ENCODE measurements at places on chromosomes 6 and 20. TPM values are rescaled to one million over a fixed set of nuclear protein-coding genes. Genes with fewer than 3 reads are reported as not detected.
A peak's percentile ranks its signal among the peaks of the same experiment; 100 is the strongest.

WFDC12 gene
- total RNA-seq: not detected

BPIFA1 gene
- total RNA-seq: not detected

OPN5 gene
- total RNA-seq: not detected

KIFC1 gene
- total RNA-seq: 117 TPM

TCP11 gene
- total RNA-seq: not detected

SNPH gene
- total RNA-seq: 9.7 TPM

ACOT13 gene
- 20.6 TPM for total RNA-seq

UFL1 gene
- total RNA-seq: 23.7 TPM

MUC21 gene
- not detected for total RNA-seq

GMPR gene
- 11.0 TPM for total RNA-seq

KCNG1 gene
- total RNA-seq: not detected

MEI4 gene
- not detected for total RNA-seq

RHAG gene
- total RNA-seq: not detected

DNA sequence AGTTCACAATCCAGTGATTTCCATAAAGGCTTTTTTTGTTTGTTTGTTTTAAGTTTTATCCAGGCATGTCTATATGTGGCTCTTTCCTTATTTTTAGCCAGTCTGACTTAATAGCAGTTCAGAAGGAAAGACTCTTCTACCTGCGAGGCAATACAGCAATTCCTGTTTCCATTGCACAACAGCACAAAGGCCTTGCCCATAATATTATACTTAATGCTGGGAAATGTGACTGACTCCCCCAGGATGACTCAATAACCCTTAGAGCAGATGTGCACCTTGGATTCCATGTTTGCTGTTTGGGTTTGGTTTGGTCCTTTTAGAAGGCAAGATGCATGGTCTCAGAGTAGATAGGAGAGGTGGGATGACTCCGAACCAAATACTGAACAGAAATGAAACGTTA is 184.1 kb downstream of the MTFR2 start:
- no peaks in the 10 kb centered on the region for H3K36me3 ChIP-seq
- no peak overlapping the region for H3K4me3 ChIP-seq
- H3K27me3 ChIP-seq: peaks cover 16% of the 10 kb centered on the region

DNA sequence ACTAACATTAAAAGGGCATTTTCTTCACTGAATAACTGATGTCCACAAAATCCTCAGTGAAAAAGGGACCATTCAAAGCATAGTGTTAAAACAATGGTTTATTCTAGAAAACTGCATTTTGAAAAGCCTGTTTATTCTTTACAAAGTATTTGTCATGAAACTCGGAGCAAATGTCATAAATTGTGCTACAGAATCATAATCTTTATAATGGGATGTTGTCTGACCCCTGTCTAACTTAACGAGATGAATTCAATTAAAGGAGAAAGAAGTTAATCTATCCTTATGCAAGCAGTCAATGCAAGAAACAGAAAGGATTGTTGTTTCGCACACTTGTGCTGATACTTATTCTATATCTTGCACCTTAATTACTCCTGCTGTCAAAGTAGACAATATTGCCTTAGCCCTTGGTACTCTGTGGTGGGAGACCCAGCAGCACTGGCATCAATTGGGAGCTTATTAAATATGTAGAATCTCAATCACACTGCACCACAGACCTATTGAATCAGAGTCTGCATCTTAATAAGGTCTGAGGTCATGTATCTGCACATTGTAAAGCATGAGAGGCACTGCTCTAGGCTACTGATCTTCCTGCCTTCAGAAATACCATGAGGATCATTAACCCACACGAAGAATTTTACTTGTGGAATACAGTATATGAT is 708.3 kb downstream of the HDGFL1 start:
- no peaks in the 10 kb centered on the region for H3K36me3 ChIP-seq
- no peaks in the 10 kb centered on the region for H3K4me1 ChIP-seq
- H3K27ac ChIP-seq: no peak overlapping the region

GRCh38 chr6:137754866-137755265 is 112.2 kb upstream of the TNFAIP3 start:
- H3K36me3 ChIP-seq: peaks cover 3% of the 10 kb centered on the region
- H3K27me3 ChIP-seq: peaks cover 8% of the 10 kb centered on the region
- peaks cover 14% of the 10 kb centered on the region for H3K4me1 ChIP-seq

GRCh38 chr6:137227871-137228302 is 8.7 kb upstream of the IFNGR1 start:
- DNase-seq: no peak
- H3K27me3 ChIP-seq: peaks cover 10% of the 10 kb centered on the region
- peaks cover 4% of the 10 kb centered on the region for H3K36me3 ChIP-seq
- no peak overlapping the region for H3K27ac ChIP-seq
- H3K4me3 ChIP-seq: no peak overlapping the region
- H3K4me1 ChIP-seq: peaks cover 60% of the 10 kb centered on the region

DNA sequence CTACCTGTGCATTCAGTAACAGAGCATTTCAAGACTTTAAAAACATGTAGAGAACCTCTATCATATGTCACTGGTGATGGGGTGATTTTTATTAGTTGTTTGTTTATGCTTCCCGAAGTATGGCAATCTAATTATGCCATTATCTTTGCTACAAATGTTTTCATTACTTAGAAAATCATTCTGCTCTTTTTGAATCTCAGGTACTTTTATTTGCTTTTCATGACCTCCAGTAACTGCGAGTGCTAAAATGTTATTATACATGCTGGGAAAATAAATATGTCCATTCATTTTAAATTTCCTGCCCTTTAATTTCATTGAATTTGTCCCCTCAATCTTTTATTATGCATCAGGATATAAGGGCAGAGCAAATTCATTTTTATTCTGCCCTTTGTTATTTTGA is 515.7 kb downstream of the NKAIN2 start:
- no peaks in the 10 kb centered on the region for H3K27me3 ChIP-seq
- DNase-seq: no peak
- H3K27ac ChIP-seq: no peak overlapping the region
- H3K36me3 ChIP-seq: no peaks in the 10 kb centered on the region

GRCh38 chr20:33589059-33589458 is 73.1 kb upstream of the C20orf144 start:
- no peaks in the 10 kb centered on the region for H3K27me3 ChIP-seq
- no peak overlapping the region for H3K27ac ChIP-seq
- H3K4me3 ChIP-seq: no peak overlapping the region
- DNase-seq: no peak
- H3K4me1 ChIP-seq: peaks cover 4% of the 10 kb centered on the region
- no peaks in the 10 kb centered on the region for H3K36me3 ChIP-seq

DNA sequence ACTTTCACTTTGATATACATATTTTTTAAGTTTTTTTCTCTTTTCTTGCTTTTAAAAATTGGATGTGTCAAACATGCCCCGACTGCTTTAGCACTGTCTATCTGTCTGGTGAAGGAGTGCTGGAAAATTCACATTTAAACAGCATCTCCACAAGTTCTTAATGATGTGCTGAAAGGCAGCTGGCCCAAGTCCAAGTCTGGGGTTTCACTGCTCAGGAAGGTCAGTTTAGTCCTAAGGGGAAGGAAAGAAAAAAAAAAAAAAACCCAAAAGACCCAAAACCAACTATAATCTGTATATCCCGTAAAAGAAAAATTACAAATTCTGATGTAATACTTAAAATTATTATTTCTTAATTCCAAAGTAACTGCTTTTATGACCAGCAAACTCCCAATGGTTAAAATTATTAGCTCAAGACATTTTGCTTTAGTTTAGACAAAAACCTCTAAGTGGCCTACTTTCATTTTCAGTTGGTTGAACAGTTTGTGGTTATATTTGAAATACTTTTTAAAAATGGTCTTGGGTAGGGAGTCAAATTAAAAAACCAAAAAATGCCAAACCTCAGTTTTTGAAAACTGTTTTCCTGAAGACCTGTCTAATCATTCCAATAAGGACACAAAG is 79.5 kb upstream of the PREP start:
- peak overlapping the region; percentile 66 for H3K27ac ChIP-seq
- H3K4me3 ChIP-seq: peak overlapping the region; percentile 16
- peaks cover 22% of the 10 kb centered on the region for H3K4me1 ChIP-seq
- DNase-seq: no peak

GRCh38 chr20:33789109-33789857 is 21.9 kb upstream of the CHMP4B start:
- no peak overlapping the region for H3K27ac ChIP-seq
- DNase-seq: no peak
- no peak overlapping the region for H3K4me3 ChIP-seq
- H3K4me1 ChIP-seq: peaks cover 16% of the 10 kb centered on the region
- H3K27me3 ChIP-seq: no peaks in the 10 kb centered on the region
- H3K36me3 ChIP-seq: no peaks in the 10 kb centered on the region

GRCh38 chr6:110784610-110784979 is 30.7 kb downstream of the CDK19 start:
- peaks cover 24% of the 10 kb centered on the region for H3K4me1 ChIP-seq
- DNase-seq: no peak
- H3K4me3 ChIP-seq: no peak overlapping the region
- H3K36me3 ChIP-seq: peaks cover 36% of the 10 kb centered on the region
- no peaks in the 10 kb centered on the region for H3K27me3 ChIP-seq
- no peak overlapping the region for H3K27ac ChIP-seq

GRCh38 chr20:55893031-55893430 is 112.3 kb downstream of the CBLN4 start:
- no peak overlapping the region for H3K27ac ChIP-seq
- no peaks in the 10 kb centered on the region for H3K36me3 ChIP-seq
- H3K4me1 ChIP-seq: no peaks in the 10 kb centered on the region
- no peaks in the 10 kb centered on the region for H3K27me3 ChIP-seq

DNA sequence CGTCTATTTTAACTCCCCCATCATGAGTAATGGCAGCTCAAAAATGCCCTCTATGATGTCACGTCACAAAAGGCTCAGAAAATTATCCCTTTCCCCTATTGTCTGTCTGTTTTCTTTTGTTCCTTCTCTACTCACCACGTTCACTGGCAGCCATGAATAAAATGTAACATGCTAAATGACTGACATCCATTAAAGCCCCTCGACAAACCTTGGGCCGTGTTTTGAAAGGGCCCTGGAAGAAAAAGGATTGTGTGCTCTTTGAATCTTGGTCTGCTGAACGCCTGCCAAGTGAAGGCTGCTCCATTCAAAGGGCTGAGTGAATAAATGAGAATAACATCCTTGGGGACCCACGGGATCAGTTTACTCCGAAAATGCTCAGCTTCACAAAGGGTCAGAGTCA is 118.7 kb downstream of the RPS12 start:
- peaks cover 37% of the 10 kb centered on the region for H3K27me3 ChIP-seq
- no peak overlapping the region for H3K27ac ChIP-seq
- H3K4me1 ChIP-seq: peaks cover 2% of the 10 kb centered on the region
- DNase-seq: no peak
- H3K36me3 ChIP-seq: no peaks in the 10 kb centered on the region
- H3K4me3 ChIP-seq: no peak overlapping the region

DNA sequence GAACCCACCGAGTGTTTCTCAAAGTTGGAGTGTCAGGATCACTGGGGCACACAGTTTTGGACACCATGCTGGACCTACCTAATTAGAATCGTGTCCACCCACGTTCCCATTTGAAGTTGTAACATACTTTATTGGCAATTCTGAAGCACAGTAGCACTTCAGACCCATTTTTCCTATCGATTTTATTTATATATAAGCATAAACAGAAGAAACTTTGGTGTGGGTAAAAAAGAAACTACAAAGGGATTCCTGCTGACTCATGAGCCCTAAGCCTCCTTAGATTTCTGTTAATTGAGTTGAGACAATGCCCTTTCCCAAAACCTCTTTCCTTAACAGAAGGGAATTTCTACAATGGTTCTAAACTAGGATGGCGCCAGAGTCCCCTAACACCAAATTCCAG is 398.0 kb downstream of the CDKAL1 start:
- H3K4me3 ChIP-seq: no peak overlapping the region
- no peak for DNase-seq
- peaks cover 6% of the 10 kb centered on the region for H3K36me3 ChIP-seq
- H3K4me1 ChIP-seq: no peaks in the 10 kb centered on the region
- H3K27me3 ChIP-seq: no peaks in the 10 kb centered on the region

GRCh38 chr6:105212587-105212986 is 32.8 kb upstream of the POPDC3 start:
- no peaks in the 10 kb centered on the region for H3K36me3 ChIP-seq
- no peak overlapping the region for H3K27ac ChIP-seq
- H3K4me1 ChIP-seq: no peaks in the 10 kb centered on the region
- DNase-seq: no peak

GRCh38 chr6:163711615-163712565 is 297.4 kb downstream of the QKI start:
- no peaks in the 10 kb centered on the region for H3K36me3 ChIP-seq
- no peak overlapping the region for H3K27ac ChIP-seq
- H3K4me1 ChIP-seq: peaks cover 6% of the 10 kb centered on the region

DNA sequence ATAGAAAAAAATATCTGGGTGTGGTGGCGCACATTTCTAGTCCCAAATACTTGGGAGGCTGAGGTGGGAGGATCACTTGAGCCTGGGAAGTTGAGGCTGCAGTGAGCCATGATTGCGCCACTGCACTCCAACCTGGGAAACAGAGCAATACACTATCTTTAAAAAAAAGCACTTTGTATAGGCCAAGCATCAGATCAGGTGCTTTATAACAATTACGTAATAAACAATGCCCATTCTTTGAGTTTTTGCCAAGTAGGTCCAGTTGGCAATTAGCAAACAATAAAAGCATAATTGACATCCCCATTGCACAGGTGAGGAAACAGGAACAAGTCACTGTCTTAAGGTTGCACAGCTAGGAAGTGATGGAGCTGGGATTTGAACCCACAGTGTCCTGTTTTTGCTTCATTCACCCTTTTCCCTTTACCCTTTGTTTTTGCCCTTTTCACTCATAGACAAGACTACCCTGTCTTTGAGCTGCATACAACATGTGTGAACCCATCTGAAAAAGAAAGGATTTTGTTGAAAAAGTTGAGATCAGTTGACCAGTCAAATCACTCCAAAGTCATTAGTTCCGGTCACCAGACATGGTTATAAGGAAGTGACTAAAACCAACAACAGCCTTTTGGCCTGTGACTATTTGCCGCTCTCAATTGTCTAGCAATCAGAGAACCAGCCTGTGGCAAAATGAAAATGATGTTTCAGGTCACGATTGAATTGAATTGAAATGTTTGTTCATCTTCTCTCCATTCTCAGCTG is 303.6 kb downstream of the TFAP2C start:
- H3K27ac ChIP-seq: no peak overlapping the region
- no peaks in the 10 kb centered on the region for H3K4me1 ChIP-seq
- H3K36me3 ChIP-seq: no peaks in the 10 kb centered on the region
- no peak overlapping the region for H3K4me3 ChIP-seq

- peaks cover 3% of the 10 kb centered on the region for H3K4me1 ChIP-seq
- peaks cover 2% of the 10 kb centered on the region for H3K27me3 ChIP-seq
- H3K4me3 ChIP-seq: no peak overlapping the region
- DNase-seq: no peak
- H3K36me3 ChIP-seq: peaks cover 2% of the 10 kb centered on the region
- no peak overlapping the region for H3K27ac ChIP-seq
Observed at GRCh38 chr6:158897236-158897635, 78.1 kb upstream of the EZR start.

DNA sequence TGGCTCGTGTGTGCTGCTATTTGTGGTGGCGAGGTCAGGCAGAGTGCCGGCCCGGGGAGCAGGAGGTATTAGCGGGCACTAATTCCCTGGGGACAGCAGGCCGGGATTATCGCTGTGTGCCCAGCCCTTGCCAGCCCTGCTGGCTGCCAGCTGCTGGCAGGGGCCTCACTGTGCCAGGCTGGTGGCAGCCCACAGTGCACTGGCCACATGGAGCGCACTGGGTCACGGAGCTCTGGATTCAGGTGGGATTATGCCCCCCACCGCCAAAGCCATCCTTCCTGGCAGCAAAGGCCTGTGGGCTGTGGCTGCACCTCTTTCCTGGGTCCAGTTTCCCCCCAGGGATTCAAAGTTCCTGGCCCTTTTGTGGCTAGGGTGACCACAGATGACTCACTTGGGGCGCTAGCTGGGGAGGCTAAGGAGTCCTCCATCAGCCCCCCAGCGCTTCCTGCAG is 59.7 kb downstream of the YTHDF1 start:
- peaks cover 7% of the 10 kb centered on the region for H3K27me3 ChIP-seq
- DNase-seq: peak; percentile 11
- no peaks in the 10 kb centered on the region for H3K4me1 ChIP-seq
- H3K36me3 ChIP-seq: no peaks in the 10 kb centered on the region
- H3K4me3 ChIP-seq: no peak overlapping the region
- H3K27ac ChIP-seq: no peak overlapping the region

Data from activated naive CD8-positive, alpha-beta T cell treated with anti-CD3 and anti-CD28 coated beads, Interleukin-2, amount 10 ng/mL, durations not matched to agents 7 days and 5 days (primary cell).